ENCODE measurements at places on chromosomes 2 and 18.

GRCh38 chr2:660586-661359 is 16.4 kb downstream of the TMEM18 start:
- DNase-seq = no peak

DNA sequence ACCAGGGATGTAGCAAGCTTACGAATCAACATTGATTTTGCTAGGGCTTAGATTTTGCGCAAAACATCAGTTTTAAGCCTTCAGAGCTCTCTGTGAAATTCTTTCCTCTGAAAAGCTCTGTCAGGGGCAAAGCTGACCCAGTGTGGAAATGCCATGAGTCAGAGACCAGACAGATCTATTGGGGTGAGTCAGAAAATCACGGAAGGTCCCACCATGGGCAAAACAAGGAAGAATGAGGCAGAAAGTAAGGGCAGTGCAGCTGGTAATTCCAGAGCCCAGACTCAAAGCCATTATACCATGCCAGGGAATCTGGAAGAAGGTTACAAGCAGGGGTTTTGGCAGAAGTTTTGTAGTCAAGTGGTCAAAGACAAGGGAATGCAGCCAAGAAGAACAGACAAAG is 256.6 kb upstream of the CTAGE1 start:
- no peak for DNase-seq

DNA sequence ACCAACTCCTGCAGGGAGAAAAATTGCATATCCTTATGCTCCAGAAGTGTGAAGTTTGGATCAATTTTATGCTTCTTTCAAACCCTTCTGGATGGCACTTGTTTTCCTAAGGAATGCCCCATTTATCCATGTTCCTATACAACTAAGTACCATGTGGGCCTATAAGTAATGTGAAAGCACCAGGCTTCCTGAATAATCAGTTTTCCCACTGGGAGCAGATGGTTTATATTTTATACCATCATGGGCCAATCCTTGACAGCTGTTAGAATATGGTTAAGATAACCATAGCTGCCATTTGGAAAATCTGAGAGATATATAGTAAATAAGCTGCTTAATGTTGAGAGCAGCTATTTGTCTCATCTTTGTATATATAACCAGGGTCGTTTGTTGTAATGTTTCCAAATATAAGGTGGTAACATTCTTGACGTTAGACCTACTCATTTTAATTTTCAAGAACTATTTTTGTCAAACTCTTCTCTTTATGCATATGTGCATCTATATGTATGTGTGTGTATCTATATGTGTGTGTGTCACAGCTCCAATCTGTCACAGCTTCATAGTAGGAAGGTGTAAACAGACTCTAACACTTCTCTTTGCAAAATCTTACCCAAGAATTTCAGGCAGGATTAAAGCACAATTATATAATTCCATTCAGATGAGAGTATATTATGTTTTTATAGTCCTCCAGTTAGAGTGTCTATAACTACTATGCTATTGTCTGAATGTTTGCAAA is 458.7 kb upstream of the GCFC2 start:
- no peak for DNase-seq

GRCh38 chr2:99278793-99279291 is 22.2 kb downstream of the LYG1 start:
- no peak for DNase-seq

DNA sequence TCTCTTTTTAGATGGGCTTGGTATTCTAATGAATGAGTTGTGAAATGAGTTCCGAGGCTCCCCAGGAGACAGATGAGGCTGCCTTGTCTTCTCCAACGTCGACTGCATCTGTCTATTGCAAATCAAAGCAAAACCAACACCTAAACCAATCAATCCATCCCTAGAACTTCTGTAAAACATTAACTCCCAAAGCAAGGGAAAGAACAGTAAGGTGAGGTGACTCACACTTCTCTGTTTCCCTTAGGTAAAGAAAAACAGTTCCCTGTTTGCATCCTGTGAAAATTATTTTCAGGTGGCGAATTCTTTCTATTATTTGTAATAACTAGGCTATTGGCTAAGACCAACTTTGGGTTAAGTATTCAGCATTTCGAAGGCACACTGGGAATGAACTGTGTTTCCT is 249.4 kb downstream of the EPHA4 start:
- DNase-seq = no peak

DNA sequence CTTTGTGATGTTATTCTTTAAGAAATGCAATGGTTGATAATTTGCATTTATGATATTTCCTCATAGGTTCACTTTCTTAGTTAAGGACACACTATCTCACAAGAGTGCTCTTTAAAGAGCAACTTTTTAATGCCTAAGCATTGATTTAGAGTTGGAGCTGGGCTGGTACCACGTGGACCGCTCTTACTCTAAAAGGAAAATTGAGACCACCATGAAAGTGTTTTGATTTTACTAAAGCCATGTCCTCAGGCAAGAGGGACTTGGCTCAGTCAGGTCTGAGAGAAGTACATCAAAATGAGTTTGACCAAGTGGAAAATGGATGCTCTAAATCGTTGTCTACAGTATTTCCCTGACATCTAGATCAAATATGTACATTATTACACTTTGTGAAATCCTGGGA is 302.4 kb downstream of the LRRTM1 start:
- DNase-seq = no peak

GRCh38 chr18:8834881-8835280 is 129.5 kb downstream of the MTCL1 start:
- DNase-seq = no peak

DNA sequence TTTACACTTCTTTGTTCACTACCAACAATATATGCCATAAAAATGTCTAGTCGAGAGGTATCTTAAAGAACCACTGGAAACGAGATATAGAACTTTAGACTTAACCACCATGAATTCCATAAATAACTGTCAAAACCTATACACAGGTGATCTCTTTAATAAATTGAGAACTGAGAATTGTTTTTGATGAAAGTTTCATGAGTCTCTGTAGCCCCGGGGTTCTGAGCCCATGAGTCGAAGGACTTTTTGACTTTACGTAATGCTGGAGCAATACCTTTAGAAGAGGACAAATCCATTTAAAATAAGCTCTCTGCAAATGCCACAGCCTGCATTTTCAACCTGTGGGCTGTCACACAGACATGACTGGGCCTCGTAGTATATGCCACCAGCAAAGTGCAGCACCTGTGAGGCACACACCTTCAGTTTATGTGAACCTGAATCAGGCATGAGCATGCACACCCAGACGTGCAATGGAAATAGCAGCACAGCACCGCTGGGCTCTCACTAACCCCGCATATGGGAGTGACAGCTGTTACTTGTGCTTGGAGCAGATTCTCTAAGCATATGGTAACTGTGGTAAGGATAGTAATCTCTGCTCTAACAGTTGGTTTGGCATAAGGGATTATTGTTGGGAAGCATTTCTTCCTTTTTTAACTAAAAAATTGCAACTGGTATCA is 383.2 kb downstream of the SOCS6 start:
- no peak for DNase-seq

GRCh38 chr18:75003764-75004690 is 204.9 kb downstream of the PTGR3 start:
- no peak for DNase-seq

GRCh38 chr18:9910071-9910470 is 3.7 kb upstream of the VAPA start:
- no peak for DNase-seq

DNA sequence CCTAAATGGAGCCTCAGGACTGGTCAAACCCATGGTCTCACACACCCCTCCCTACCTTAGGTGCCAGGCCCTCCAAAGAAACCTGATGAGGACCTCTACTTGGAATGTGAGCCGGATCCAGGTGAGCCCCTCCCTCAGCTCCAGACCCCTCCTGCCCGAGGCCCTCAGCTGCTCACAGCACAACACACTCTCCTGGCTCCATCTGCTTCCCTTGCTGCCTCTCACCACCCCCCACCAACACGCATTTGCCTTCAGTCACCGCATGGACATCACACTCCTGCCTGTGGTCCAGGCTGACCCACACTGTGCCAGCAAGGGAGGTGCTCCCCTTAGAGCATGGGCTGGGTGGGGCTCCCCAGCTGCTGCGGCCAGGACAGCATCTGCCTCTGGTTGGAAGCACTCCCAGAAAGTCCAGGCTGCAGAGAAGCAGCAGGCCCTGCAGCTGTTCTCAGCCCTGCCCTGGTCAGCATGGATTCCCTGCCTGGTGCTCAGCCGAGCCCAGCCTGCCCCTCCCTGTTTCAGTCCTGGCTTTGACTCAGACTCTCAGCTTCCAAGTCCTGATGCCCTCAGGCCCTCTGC is 15.1 kb downstream of the SH2D6 start:
- no peak for DNase-seq

DNA sequence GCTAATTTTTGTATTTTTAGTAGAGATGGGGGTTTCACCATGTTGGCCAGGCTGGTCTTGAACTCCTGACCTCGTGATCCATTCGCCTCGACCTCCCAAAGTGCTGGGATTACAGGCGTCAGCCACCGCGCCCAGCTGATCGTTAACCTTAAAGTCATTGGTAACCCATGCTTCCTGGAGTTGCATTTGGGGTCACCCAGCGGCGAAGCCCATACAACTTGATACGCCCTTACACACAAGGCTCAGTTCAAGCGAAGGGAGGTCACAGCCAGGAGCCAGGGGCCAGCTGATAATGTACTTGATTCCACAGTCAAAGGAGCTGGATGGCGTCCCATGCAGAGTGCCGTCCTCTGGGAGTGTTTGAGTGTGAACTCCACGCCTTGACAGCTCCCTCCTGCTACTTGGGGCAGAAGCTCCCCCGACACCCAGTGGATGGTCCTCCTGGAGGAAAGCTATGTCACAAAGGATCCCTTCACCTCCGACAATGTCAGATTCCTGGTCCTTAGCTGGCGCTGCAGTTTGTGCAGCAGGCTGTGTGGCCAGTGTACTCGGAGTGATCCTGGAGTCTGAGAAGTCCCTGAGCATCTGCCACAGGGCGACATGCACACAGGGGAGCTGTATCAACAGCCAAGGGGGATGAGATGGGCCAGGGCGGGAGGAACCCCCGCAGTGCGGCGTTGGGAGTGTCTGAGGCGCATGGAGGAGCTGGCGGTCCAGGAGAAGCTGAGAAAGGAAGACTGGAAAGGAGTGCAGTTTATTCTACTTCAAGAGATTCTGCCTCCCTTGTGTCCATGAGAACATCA is 7.9 kb downstream of the CLHC1 start:
- no peak for DNase-seq

- DNase-seq = no peak
These were observed 158.7 kb downstream of the TDRD15 start for GRCh38 chr2:21282515-21282898.

DNA sequence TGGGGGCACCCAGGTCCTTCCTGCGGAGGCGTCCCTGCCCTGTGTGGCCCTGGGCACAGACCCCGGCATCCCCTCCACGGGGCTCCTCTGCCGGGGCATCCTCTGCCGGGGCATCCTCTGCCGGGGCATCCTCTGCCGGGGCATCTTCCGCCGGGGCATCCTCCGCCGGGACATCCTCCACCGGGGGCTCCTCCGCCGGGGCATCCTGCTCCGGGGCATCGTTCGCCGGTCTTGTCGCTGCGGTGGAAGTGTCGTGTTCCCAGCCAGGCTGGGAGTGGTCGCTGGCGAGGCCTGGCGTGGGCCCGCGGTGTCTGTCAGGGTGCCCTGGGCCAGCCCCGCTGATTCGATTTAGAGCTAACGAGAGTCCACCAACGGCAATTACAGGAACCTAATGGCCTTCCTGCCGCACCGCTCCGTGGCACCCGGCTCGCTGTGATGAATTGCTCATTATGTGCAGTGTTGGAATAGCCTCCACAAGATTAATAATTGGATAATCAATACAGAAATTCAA is 115.1 kb downstream of the NFATC1 start:
- no peak for DNase-seq

DNA sequence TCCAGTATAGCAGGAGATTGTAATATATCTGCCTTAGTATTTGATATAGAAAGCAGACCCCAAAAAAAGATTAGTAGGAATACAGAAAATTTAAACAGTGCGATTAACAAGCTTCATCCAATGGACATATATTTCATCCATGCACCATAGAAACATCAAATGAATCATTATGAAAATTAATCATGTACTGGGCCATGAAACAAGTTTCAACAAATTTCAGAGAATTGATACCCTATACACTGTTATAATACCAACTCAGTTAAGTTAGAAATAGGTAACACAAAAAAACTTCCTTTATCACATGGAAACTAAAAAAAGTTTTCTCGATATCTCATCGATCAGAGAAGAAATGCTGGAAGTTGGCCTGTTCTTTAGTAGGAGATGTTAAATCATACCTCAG is 192.1 kb upstream of the STON1 start:
- no peak for DNase-seq

DNA sequence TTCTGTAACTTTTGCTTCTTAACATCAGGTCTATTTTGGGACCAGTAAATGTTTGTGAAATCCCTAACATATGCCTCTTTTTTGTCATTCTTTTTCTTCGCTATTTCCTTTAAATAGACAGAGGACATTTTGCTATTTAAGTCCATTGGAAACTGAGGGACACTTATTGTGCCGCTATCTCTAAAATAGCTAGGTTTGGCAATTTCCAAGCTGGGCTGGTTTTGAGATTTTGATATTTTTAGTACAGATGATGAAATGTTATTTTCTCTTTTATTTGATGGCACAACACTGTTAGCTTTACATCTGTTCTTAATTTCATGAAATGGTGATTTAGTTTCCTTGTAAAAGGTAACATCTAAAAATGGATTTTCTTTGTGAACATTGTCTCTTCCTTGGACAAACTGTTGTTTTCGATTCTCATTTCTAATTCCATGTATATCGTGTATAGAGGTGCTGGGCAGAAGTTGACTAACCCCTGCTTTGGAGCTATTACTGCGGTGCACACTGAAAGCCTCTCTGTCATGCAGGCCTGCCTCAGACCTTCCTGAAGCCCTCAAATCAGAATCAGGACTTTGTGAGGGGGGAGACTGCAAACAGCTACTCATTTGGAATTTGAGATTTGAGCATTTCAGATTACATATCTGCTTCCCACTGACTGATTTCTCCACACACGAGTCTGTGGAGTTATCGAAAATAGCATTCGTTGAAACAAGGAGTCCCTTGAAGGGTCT is 594 bp downstream of the RAD51AP2 start:
- no peak for DNase-seq

- no peak for DNase-seq
These were observed 28.9 kb downstream of the RPL31 start for GRCh38 chr2:101030866-101031554.

DNA sequence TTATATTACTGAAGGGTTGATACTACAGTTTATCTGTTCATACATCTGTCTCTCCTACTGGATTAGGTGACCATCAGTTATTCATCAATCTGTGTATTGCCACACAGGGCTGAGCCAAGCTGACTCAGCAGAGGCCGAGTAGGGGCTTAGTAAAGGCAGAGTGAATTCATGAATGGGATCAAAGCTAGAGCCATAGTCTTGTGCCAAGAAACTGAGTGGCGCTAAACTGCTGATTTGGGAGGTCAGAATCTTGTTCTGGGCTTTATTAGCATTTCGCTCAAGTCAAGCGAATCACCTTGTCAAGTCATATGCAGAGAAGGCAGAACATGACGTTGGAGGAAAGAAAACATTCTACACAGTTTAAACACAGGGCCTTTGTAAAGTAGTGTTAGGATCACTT is 34.1 kb downstream of the SOCS6 start:
- no peak for DNase-seq
